H9 (cell line): ENCODE measurements at places on chromosomes 12 and 14. TPM values are rescaled to one million over a fixed set of nuclear protein-coding genes. Genes with fewer than 3 reads are reported as not detected.

- H3K27me3 ChIP-seq = peaks cover 8% of the 10 kb centered on the region; the same call in 1 of the 2 replicates
- H3K4me3 ChIP-seq = peak within 1 kb of the TSS; percentile 82
- peak; percentile 89 for DNase-seq
- no peak within 1 kb of the TSS for H3K27ac ChIP-seq
- peaks cover 2% of the 10 kb centered on the region; the same call in 2 of the 3 replicates for H3K36me3 ChIP-seq
Measured at GRCh38 chr12:101697197-101697929, at the start of gene CHPT1. TSS of gene CHPT1 (plus strand) at chr12:101697640. CDS start at chr12:101697862, 222 bp downstream.

DNA sequence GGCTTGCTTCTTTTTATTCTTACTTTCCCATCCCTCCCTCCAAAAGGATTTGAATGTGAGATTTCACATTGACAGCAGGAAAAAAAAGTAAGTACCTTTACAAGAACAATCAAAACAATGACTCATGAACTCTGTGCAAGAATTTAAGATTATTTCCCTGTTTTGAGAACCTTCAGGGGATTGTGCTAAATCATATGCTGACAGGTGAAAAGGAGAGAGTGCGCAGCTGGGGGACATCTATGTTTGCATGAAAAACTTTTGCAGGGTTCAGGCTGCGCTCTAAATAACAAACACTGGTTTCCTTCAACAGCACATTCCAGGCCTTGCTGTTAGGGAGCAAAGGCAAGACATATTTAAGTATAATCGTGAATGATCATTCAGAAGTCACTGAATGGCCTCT lies 27.3 kb downstream of the RERG start:
- DNase-seq = no peak
- H3K27ac ChIP-seq = no peak overlapping the region
- H3K36me3 ChIP-seq = no peaks in the 10 kb centered on the region

DNA sequence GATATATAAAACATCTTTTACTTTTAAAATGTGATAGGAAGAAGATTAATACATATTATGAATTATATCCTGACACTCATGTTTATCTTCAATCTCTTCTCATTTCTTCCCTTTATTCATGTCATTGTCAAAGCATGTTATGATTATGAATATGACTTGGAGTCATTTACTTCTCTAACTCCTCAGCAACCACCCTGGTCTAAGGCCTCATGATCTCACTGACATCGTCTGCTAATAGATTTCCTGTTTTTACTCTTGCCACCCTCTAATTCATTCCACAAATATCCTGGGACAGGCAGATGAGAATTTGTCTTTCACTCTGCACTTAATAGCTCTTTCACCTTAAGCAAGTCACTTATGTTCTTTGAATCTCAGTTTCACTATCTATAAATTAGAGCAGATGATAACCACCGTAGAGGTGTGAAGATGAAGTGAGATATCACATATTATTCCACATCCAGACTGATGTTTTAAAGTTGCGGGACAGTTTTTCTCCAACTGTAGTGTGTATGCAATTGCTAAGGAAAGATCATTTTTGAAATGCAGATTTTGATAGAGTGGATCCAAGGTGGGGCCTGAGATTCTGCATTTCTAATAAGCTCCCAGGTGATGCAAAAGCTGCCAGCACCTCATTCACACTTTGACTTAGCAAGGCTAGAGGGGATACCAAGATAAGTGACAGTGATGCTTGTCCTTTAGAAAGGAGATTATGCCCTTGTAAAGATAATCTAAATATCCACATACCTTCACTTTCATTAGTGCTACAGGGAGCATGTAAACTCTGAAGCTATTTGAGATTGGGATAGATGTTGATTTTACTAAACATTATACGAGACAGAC lies 3.3 kb upstream of the IAPP start:
- no peak overlapping the region for H3K4me3 ChIP-seq
- no peak overlapping the region for H3K27ac ChIP-seq
- peaks cover 3% of the 10 kb centered on the region; the same call in 1 of the 3 replicates for H3K36me3 ChIP-seq
- H3K27me3 ChIP-seq = no peaks in the 10 kb centered on the region

- no peaks in the 10 kb centered on the region for H3K4me1 ChIP-seq
- peak; percentile 5 for DNase-seq
- no peak overlapping the region for H3K27ac ChIP-seq
- no peaks in the 10 kb centered on the region for H3K27me3 ChIP-seq
- H3K36me3 ChIP-seq = peaks cover 11% of the 10 kb centered on the region
Measured at GRCh38 chr12:34406228-34406995, 384.1 kb downstream of the ALG10 start.

GRCh38 chr12:32903763-32904162 lies 7.2 kb upstream of the PKP2 start:
- H3K36me3 ChIP-seq = no peaks in the 10 kb centered on the region
- no peak for DNase-seq
- no peaks in the 10 kb centered on the region for H3K27me3 ChIP-seq
- no peak overlapping the region for H3K27ac ChIP-seq
- no peaks in the 10 kb centered on the region; the same call in 1 of the 2 replicates for H3K4me1 ChIP-seq

- DNase-seq = no peak
- H3K4me1 ChIP-seq = no peaks in the 10 kb centered on the region
- H3K36me3 ChIP-seq = peaks cover 2% of the 10 kb centered on the region
- no peaks in the 10 kb centered on the region for H3K27me3 ChIP-seq
- no peak overlapping the region for H3K27ac ChIP-seq
Measured at GRCh38 chr14:43651896-43652295, 855.2 kb downstream of the FSCB start.

GRCh38 chr12:22204391-22204790 lies 130.1 kb downstream of the ST8SIA1 start:
- no peaks in the 10 kb centered on the region for H3K27me3 ChIP-seq
- DNase-seq = no peak
- no peak overlapping the region for H3K27ac ChIP-seq
- no peak overlapping the region for H3K4me3 ChIP-seq
- no peaks in the 10 kb centered on the region for H3K4me1 ChIP-seq
- H3K36me3 ChIP-seq = no peaks in the 10 kb centered on the region

The LRIG3 gene
- total RNA-seq = 10.9 and 11.6 TPM in 2 replicates

The BCL11B gene
- total RNA-seq = 4.9 and 5.1 TPM in 2 replicates

The SYT1 gene
- total RNA-seq = 15.8 and 16.0 TPM in 2 replicates

The IL22 gene
- total RNA-seq = not detected in 2 replicates

The NUP107 gene
- 142 and 147 TPM in 2 replicates for total RNA-seq

The DMAC2L gene
- total RNA-seq = 22.4 TPM in 2 replicates

The C1QL4 gene
- total RNA-seq = 1.2 and 1.9 TPM in 2 replicates
